Fibroblast of lung (primary cell): ENCODE measurements at places on chromosomes 7 and 10. TPM values are rescaled to one million over a fixed set of nuclear protein-coding genes. Genes with fewer than 3 reads are reported as not detected.

The PRSS37 gene
- total RNA-seq: not detected in 2 replicates

The LHFPL3 gene
- total RNA-seq: not detected in 2 replicates

The STRA8 gene
- total RNA-seq: not detected in 2 replicates

The MYL10 gene
- total RNA-seq: not detected in 2 replicates

The CHAT gene
- total RNA-seq: not detected in 2 replicates

The TWIST1 gene
- total RNA-seq: 23.9 and 31.2 TPM in 2 replicates

The IQUB gene
- total RNA-seq: 0.77 and 0.83 TPM in 2 replicates

The RSPH10B gene
- under 0.01 and 0.66 TPM in 2 replicates for total RNA-seq

The CHN2 gene
- total RNA-seq: 0.33 and 1.3 TPM in 2 replicates

The KIAA1549 gene
- 0.66 and 0.77 TPM in 2 replicates for total RNA-seq

The SP8 gene
- total RNA-seq: not detected in 2 replicates

The SLC13A4 gene
- 0.26 and 0.50 TPM in 2 replicates for total RNA-seq

The BICC1 gene
- total RNA-seq: 62.7 and 64.7 TPM in 2 replicates

The CARD11 gene
- total RNA-seq: not detected in 2 replicates

The IRF5 gene
- total RNA-seq: 0.33 TPM in 1 of 2 replicates, not detected in the other
